Activated CD8-positive, alpha-beta memory T cell treated with anti-CD3 and anti-CD28 coated beads for 36 hours (primary cell): ENCODE measurements at places on chromosomes 1 and 21. TPM values are rescaled to one million over a fixed set of nuclear protein-coding genes. Genes with fewer than 3 reads are reported as not detected.

The S1PR1 gene
- total RNA-seq = 87.1 TPM

The RGS13 gene
- not detected for total RNA-seq

The NBPF10 gene
- total RNA-seq = 0.82 TPM

The NBPF4 gene
- total RNA-seq = 0.11 TPM

The GBP7 gene
- 0.08 TPM for total RNA-seq

The IVL gene
- not detected for total RNA-seq

The TMEM52 gene
- total RNA-seq = 0.80 TPM

The GJB3 gene
- total RNA-seq = not detected

The UBASH3A gene
- 28.2 TPM for total RNA-seq

The AIM2 gene
- 64.9 TPM for total RNA-seq

The LCE1F gene
- total RNA-seq = not detected

The SAMD11 gene
- total RNA-seq = not detected

The CD48 gene
- 307 TPM for total RNA-seq

The TIE1 gene
- 0.59 TPM for total RNA-seq

The VPS45 gene
- 27.0 TPM for total RNA-seq

The CZIB gene
- total RNA-seq = 48.2 TPM

The EPHA10 gene
- 0.19 TPM for total RNA-seq

The NPR1 gene
- total RNA-seq = not detected

The LY9 gene
- 4.2 TPM for total RNA-seq

The PDC gene
- total RNA-seq = not detected

The NT5C1A gene
- not detected for total RNA-seq

The UQCRHL gene
- total RNA-seq = 2.0 TPM

The FMO4 gene
- 1.4 TPM for total RNA-seq

The GART gene
- total RNA-seq = 236 TPM

The ESRRG gene
- total RNA-seq = not detected

The PGLYRP4 gene
- total RNA-seq = not detected

The FHL3 gene
- total RNA-seq = 20.5 TPM

The CFH gene
- total RNA-seq = 0.70 TPM

The LCE6A gene
- total RNA-seq = not detected

The TCP10L gene
- not detected for total RNA-seq

The AZIN2 gene
- 3.4 TPM for total RNA-seq

The S100A8 gene
- total RNA-seq = not detected

The ATP6V1G3 gene
- total RNA-seq = not detected

The FCGR3A gene
- not detected for total RNA-seq

The NCMAP gene
- total RNA-seq = 0.04 TPM

The TEX38 gene
- total RNA-seq = not detected

The CD34 gene
- total RNA-seq = not detected
